ENCODE measurements at places on chromosomes 3 and 15.

DNA sequence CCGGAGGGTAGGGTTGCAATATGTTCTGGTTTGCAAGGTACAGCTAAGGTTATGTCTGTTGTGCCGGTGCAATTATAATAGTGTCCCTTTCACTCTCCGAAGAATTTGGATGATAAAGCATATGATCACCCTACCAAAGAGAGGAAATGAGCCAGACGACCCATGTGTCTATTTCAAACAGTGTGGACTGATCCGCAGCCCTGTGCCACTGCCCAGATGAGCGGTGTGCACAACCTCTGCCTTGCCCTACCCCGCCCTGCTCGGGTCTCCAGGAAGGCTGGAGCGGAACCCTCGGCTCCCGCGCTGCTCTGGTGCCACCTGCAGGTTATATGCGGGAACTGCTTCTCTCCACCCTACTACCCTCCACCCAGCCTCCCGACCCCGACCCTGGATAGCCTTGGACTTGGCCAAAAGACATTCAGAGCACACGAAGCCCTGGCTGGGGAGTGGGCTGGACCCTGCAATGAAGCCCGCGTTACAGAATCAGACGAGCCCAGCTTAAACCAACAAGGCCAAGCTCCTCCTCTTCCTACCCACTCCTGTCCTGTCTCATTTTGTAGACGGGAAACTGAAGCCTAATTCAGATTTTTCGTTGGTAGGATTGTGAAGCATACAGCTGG, 68.4 kb upstream of the CHRNB4 start:
- DNase-seq = peak; percentile 83

DNA sequence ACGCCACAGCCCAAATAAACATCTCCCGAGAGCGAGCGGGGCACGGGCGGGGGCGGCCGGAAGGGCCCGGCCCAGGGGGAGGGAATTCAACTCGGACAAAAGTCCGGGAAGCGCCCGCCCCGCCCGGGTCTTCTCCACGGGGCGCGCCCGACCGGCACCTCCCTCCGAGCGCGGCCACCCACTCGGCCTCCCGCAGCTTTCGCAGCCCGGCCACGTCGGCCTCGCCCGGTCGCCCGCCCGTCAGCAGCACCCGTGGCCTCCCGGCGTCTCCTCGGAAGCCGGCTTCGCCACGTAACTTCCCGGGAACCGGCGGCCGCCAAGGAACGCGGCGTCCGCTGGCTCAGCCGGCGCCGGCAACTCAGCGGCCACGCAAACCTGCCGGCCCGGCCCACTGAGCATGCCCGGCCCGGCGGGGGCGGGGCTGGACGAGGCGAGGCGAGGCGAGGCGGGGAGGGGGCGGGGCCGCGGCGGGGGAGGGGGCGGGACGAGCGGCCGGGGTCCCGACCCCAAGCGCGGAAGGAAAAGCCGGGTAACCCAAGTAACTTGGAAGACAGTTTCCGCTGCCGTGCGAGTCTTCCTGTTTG, at the start of gene TJP1:
Gene TJP1 (minus strand): TSS at position 369 of the 584 bp plus-strand sequence. CDS start 440 bp downstream, outside the sequence.
- peak; percentile 95 for DNase-seq

- no peak for DNase-seq
Measured at GRCh38 chr3:197285557-197285956, 12.9 kb downstream of the DLG1 start.

DNA sequence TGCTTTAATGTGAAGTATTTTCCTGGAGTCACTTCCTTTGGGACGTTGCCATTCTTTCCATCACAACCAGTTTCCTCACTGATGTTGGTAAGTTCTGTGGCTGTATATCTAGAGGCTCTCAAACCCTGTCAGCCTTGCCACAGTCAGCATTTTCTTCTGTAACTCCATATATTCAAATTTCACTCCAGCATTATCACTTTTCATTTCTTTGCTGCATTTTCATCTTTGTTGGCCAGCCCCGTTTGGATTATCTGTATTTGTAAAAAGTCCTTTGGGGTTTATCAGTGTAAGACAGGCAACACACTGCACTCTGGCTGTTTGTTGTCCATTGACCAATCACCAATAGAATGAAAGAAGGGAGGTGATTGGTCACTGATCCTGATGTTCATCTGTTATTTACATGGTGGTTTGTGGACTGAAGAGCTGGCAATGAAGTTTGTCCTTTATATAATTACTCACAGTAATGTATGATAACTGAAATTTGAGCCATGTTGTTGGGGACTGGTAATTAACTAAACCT, 20.3 kb downstream of the GMPS start:
- peak; percentile 57 for DNase-seq

DNA sequence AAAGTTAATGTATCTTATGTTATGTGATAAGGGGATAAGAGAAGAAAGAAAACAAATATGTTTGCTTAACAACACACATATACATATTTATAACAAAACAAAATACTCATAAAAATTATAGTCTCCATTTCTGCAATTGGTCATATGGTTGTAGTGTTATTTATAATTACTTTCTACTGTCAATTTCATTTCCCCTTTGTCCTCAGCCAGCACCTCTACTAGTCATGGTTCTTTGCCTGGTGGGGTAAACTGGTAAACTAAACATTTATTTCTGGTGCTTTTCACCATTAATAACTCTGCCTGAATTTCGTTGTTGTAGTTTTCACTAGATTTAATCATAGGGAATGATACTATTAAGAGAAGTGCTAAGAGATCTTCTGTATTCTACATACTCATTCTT, 88.0 kb upstream of the ALCAM start:
- DNase-seq = no peak

DNA sequence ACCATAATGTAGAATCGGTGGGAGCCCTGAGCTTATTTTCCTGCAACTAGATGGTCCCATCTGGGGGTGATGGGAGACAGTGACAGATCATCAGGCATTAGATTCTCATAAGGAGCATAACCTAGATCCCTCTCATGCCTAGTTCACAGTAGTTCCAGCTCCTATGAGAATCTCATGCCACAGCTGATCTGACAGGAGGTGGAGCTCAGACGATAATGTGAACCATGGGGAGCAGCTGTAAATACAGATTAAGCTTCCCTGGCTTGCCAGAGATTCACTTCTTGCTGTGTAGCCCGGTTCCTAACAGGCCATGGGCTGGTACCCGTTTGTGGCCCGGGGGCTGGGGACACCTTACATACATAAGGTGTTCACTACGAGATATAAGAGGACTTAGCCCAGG, 67.5 kb upstream of the LRRFIP2 start:
- no peak for DNase-seq

GRCh38 chr3:97954228-97954827, 17.9 kb downstream of the RIOX2 start:
- no peak for DNase-seq

DNA sequence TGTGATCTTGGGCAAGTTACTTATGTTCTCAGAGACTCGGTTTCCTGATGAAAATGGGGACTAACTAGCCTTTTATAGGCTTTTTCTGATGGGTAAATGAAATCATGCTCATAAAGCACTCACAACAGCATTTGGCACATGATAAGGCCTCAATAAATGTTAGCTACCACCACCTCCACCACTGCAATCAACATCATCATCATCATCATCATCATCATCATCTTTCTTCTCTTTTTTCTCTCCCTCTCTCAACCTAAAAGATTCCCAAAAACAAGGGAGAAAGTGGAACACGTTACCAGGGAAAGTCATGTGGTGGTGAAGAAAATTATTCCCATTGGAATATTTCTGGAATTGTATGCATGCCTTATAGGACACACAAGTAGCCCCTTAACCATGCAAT, 33.6 kb upstream of the FEZF2 start:
- DNase-seq = no peak

GRCh38 chr15:41847981-41848380, 9.3 kb downstream of the PLA2G4B start:
- DNase-seq = no peak

DNA sequence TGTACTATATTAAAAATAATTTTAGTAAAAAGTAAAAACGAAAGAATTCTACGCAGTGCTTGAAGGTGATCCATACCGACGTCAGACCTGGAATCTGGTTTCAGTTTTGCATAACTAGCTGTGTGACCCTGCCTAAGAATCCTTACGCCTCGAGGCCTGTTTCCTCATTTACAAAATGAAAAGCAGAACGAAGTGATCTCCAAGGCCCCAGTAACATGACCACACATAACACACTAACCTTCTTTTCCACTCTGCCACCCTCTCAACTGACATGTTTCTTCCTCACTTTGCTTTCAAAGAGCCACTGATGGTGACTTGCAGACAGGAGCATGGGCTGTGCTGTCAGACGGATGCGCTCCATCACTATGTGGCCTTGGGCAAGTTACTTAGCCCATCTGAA, 4.8 kb downstream of the MESD start:
- no peak for DNase-seq

DNA sequence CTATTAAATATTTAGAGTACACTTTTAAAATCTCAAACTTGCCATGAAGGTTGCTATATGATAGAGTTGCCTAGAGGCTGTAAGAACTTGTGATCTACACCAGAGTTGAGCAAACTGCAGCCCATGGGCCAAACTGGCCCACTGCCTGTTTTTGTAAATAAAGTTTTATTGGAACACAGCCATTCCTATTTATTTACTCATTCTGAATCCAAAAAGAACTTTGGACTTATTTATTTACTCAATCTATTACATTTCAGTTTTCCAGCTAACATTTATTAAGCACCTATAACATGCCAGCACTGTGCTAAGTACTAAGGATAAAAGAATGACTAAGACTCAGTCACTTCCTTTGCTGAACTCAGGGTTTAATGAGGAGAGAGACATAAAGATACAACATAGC, 403.6 kb downstream of the ERC2 start:
- no peak for DNase-seq

DNA sequence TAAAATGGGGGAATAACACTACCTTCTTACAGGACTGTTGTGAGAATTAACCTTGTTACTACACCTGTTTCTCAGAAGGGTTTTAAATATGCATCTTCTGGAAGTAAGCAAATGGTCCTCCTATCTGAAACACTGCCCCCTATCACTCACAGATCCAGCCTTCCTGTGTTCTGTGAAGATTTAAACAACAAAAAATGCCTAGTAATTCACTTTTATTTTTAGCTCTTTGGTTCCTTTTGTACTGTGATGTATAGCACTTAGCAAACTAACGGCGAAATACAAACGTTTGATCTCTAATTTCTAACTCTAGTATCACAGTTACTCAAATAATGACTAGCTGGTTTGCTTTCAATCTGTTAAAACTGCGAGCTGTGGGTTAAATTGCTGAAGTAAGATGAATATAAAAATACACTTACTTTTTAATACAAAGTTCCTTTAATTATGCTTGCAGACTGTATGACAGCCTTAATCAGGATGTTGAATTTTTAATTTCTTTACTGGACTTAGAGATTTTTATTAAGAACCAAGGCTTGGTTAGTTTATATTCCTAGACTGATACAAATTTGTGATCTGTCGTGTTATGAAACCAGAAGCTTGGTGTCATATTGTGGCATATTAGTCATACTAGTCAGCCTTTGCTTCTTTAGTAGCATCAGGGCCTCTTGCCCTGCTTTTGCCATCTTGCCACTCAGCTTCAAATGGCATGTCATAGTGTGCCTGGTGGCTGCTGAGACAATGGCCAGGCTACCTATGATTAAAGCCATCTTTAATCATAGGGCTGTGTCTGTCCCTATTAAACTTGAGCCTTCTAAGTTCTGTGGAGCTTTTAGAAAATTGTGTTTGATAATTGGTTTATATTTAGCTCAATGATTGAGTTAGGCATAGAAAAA, 9.2 kb downstream of the EIF3J start:
- DNase-seq = peak; percentile 50

DNA sequence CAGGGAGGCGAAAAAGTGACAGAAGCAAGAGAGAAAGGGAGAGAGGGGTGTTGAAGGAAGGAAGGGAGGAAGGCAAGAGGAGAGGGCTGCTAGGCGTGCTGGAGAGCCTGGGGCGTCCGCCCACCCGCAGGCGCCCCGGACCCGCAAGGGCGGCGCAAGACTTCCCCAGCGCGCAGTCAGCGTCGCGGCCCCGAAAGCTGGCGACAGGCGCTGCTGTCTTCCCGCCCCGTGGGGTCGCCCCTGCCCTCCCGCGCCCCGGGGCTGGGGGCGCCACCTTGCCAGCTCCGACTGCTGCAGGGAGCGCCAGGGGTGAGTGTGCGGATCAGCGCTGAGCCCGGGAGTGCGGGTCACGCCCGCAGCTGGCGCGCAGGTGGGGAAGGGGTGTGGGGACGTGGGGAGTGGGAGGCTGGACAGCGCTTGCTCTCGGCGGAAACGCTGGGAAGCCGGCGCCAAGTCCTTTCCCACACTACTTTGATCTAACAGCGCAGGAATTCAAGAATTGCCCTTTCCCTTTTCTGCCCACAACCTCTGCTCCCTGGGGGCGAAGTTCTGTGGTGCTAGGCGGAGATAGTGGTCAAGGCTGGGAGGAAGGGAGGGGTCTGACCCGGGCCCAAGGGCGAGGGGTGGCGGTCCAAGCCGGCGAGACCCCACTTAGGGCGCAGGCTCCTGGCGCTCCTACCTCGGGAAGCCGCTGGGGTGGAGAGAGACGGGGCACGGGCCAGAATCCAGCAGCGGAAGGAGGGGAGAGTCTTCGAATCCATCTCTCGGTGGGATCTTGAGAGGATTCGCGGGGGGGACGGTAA, 266.1 kb downstream of the CGGBP1 start:
- peak; percentile 60 for DNase-seq

DNA sequence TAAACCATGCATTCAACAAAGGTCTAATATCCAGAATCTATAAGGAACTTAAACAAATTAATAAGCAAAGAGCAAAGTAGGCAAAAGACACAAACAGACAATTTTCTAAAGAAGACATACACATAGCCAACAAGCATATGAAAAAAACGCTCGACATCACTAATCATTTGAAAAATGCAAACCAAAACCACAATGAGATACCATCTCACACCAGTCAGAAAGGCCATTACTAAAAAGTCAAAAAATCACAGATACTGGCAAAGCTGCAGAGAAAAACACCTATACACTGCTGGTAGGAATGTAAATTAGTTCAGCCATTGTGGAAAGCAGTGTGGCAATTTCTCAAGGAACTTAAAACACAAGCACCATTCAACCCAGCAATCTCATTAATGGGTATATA, 53.8 kb downstream of the FSIP1 start:
- no peak for DNase-seq

GRCh38 chr3:183634707-183635106, 716 bp upstream of the KLHL24 start:
- no peak for DNase-seq

DNA sequence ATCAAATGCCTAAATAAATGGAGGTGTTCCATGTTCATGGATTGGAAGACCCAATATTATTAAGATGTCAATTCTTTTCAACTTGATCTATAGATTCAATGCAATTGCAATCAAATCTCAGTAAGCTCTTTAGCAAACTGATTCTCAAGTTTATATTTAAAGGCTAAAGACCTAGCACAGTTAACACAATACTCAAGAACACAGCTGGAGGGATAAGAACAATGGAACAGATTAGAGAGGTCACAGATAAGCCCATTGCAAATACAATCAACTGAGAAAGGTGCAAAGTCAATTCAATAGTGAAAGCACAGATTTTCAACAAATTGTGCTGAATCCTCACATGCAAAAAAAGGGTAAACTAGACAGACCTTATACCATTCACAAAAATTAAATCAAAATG, 198.9 kb downstream of the P3H2 start:
- DNase-seq = no peak

- DNase-seq = peak; percentile 94
Measured at GRCh38 chr15:66883284-66883911, 181.4 kb downstream of the SMAD6 start.

- DNase-seq = no peak
Measured at GRCh38 chr15:37581866-37582532, 352.4 kb upstream of the TMCO5A start.

Measured in GM03348 (cell line).